ENCODE measurements at places on chromosomes 3 and 15. TPM values are rescaled to one million over a fixed set of nuclear protein-coding genes. Genes with fewer than 3 reads are reported as not detected.

CAV3 gene
- 1.4 TPM for total RNA-seq

XYLB gene
- total RNA-seq, result 1.6 TPM

IMPG2 gene
- total RNA-seq, result 0.17 TPM

PCLAF gene
- total RNA-seq, result 3.5 TPM

SEMA3G gene
- total RNA-seq, result not detected

PIK3R4 gene
- total RNA-seq, result 23.2 TPM

SLC12A1 gene
- not detected for total RNA-seq

SYNM gene
- total RNA-seq, result 3.7 TPM

KLF13 gene
- 27.7 TPM for total RNA-seq

THOC7 gene
- total RNA-seq, result 47.0 TPM

SQOR gene
- total RNA-seq, result 46.6 TPM

GMNC gene
- total RNA-seq, result not detected

CELF6 gene
- 0.43 TPM for total RNA-seq

GHSR gene
- not detected for total RNA-seq

CYP1A2 gene
- total RNA-seq, result not detected

UTS2B gene
- total RNA-seq, result not detected

TM6SF1 gene
- 0.60 TPM for total RNA-seq

GASK1A gene
- 0.47 TPM for total RNA-seq

All from pericardium fibroblast (primary cell).